ENCODE measurements at places on chromosomes 1 and 21. TPM values are rescaled to one million over a fixed set of nuclear protein-coding genes. Genes with fewer than 3 reads are reported as not detected.

- no peaks in the 10 kb centered on the region for H3K4me1 ChIP-seq
- peaks cover 11% of the 10 kb centered on the region for H3K27me3 ChIP-seq
- DNase-seq: no peak
These were observed 78.4 kb upstream of the DNAJC6 start for GRCh38 chr1:65230731-65231481.

GRCh38 chr1:16241221-16241708 lies 4.3 kb upstream of the CPLANE2 start:
- H3K36me3 ChIP-seq: peaks cover 5% of the 10 kb centered on the region
- H3K4me3 ChIP-seq: no peak overlapping the region
- no peak for DNase-seq
- H3K27ac ChIP-seq: no peak overlapping the region
- peaks cover 12% of the 10 kb centered on the region for H3K4me1 ChIP-seq

Gene ICOSLG
- 40.9 TPM for total RNA-seq

DNA sequence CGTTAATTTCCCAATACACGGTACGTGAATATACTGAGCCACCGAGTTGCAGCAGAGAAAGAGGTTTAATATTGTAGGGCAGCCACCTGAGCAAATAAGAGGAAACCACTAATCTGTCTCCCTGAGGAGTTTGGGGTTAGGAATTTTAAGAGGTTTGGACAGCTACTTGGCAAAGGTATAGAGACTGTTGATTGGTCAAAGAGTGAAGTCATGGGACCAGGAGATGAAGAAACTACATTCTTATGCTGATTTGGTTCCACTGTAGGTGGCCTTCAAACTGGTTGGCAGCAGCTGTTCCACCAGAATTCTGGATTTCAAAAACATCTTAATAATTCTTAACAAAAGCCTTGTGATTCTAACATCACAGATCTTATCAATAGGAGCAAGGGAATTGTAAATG lies 485.4 kb upstream of the PRMT6 start:
- no peaks in the 10 kb centered on the region for H3K36me3 ChIP-seq
- H3K4me3 ChIP-seq: no peak overlapping the region
- no peak overlapping the region for H3K27ac ChIP-seq
- H3K27me3 ChIP-seq: no peaks in the 10 kb centered on the region

GRCh38 chr1:228752675-228753265 lies 17.5 kb downstream of the RHOU start:
- no peak overlapping the region for H3K4me3 ChIP-seq
- H3K27me3 ChIP-seq: peaks cover 49% of the 10 kb centered on the region
- no peaks in the 10 kb centered on the region for H3K36me3 ChIP-seq

Gene ADGRL4
- not detected for total RNA-seq

- no peak for DNase-seq
- H3K36me3 ChIP-seq: no peaks in the 10 kb centered on the region
- peaks cover 6% of the 10 kb centered on the region for H3K27me3 ChIP-seq
- H3K4me3 ChIP-seq: no peak overlapping the region
These were observed 141.6 kb downstream of the MIS18A start for GRCh38 chr21:32137266-32137665.

- H3K36me3 ChIP-seq: no peaks in the 10 kb centered on the region
- H3K27me3 ChIP-seq: no peaks in the 10 kb centered on the region
- H3K4me3 ChIP-seq: no peak overlapping the region
- H3K27ac ChIP-seq: no peak overlapping the region
These were observed 20.9 kb upstream of the ATP5PO start for GRCh38 chr21:33936301-33937038.

- H3K27ac ChIP-seq: no peak overlapping the region
- H3K4me3 ChIP-seq: no peak overlapping the region
- peaks cover 23% of the 10 kb centered on the region for H3K4me1 ChIP-seq
These were observed 24.1 kb downstream of the RNF115 start for GRCh38 chr1:145799806-145800205.

- H3K27ac ChIP-seq: no peak overlapping the region
- H3K4me1 ChIP-seq: no peaks in the 10 kb centered on the region
- H3K36me3 ChIP-seq: peaks cover 16% of the 10 kb centered on the region
- DNase-seq: no peak
- H3K27me3 ChIP-seq: no peaks in the 10 kb centered on the region
These were observed 1.2 kb downstream of the RAB25 start for GRCh38 chr1:156062189-156062588.

GRCh38 chr21:38291874-38292273 lies 35.1 kb downstream of the KCNJ15 start:
- DNase-seq: no peak
- peaks cover 5% of the 10 kb centered on the region for H3K27me3 ChIP-seq
- no peaks in the 10 kb centered on the region for H3K36me3 ChIP-seq
- H3K4me1 ChIP-seq: no peaks in the 10 kb centered on the region
- H3K4me3 ChIP-seq: no peak overlapping the region

GRCh38 chr1:161196521-161197451 lies 2.1 kb downstream of the ADAMTS4 start:
- H3K4me1 ChIP-seq: peaks cover 45% of the 10 kb centered on the region
- no peak overlapping the region for H3K27ac ChIP-seq
- H3K4me3 ChIP-seq: no peak overlapping the region

GRCh38 chr1:156652131-156652991 lies 10.4 kb downstream of the BCAN start:
- peaks cover 78% of the 10 kb centered on the region for H3K27me3 ChIP-seq
- H3K4me3 ChIP-seq: no peak overlapping the region
- DNase-seq: no peak
- H3K36me3 ChIP-seq: no peaks in the 10 kb centered on the region
- peaks cover 16% of the 10 kb centered on the region for H3K4me1 ChIP-seq
- H3K27ac ChIP-seq: no peak overlapping the region

- H3K36me3 ChIP-seq: no peaks in the 10 kb centered on the region
- no peak for DNase-seq
- peaks cover 31% of the 10 kb centered on the region for H3K4me1 ChIP-seq
- H3K27me3 ChIP-seq: no peaks in the 10 kb centered on the region
These were observed 250.8 kb upstream of the FGGY start for GRCh38 chr1:59046134-59046533.

DNA sequence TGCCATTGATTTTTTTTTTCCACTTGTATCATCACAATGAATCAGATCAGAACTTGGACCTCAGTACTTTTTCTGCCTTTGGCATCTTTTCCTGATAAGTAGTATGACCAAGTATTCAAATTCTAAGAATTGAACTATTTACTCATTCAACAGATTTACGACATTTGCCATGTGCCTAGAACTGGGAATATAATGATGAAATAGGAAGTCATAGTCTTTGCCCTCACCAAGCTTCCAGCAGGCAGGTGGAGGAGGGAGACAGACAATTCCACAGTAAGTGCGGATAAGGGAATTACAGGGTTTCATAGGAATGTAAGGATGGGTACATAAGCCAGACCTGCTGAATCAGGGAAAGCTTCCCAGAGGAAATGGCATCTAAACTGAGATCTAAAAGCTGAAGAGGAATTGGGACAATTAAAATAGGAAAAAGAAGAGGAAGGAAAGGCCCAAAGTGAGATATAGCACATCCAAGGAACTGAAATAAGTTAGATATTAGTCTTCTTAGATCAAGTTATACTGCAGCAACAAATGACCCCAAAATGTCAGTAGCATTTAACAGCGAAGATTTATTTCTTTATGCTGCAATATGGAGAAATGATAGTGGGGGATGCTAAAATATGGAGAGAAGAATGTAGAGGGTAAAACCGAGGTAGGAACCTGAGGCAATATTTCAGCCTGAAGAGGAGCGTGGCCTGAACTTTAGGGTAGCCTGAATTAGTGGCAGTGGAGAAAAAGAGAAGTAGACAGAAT lies 5.3 kb upstream of the DDX59 start:
- H3K27me3 ChIP-seq: no peaks in the 10 kb centered on the region
- H3K36me3 ChIP-seq: peaks cover 1% of the 10 kb centered on the region
- H3K4me3 ChIP-seq: no peak overlapping the region
- peaks cover 14% of the 10 kb centered on the region for H3K4me1 ChIP-seq

Gene PEAR1
- not detected for total RNA-seq

Gene TPTE
- not detected for total RNA-seq

DNA sequence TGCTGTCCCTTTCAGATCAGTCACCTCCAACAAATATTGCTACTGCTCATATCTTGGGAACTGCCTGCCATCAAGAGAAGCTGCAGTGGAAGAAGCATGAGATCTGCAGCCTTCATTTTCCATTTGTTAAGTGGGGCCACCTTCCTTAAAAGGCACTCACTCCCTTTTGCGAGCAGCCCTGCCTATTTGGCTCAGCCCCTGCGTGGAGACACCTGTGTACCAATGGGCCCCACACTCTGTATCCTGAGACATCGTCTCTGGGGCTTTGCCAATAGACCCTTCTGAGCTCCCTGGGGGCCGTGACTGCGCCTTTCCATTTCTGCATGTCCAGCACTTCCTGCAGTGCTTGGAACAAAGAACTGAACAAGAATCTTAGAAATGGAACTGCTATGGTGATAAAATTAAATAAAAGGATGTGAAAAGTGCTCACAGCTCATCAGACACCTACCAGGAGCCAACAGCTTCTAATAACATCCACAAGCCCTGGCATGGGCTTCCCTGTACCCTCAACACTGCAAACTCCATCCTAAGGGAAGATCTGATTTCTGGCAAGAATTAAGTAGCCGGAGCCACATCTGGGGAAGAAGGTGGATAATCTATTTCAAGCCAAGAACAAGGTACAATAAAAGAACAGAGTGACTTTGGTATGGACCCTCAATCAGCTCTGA lies 36.7 kb downstream of the PARP1 start:
- H3K27ac ChIP-seq: peak overlapping the region; percentile 91
- peaks cover 48% of the 10 kb centered on the region for H3K4me1 ChIP-seq
- H3K27me3 ChIP-seq: no peaks in the 10 kb centered on the region
- peak overlapping the region; percentile 68 for H3K4me3 ChIP-seq
- DNase-seq: no peak

GRCh38 chr1:176735201-176735600 lies 272.2 kb downstream of the PAPPA2 start:
- H3K36me3 ChIP-seq: no peaks in the 10 kb centered on the region
- no peak overlapping the region for H3K4me3 ChIP-seq
- DNase-seq: no peak
- H3K4me1 ChIP-seq: no peaks in the 10 kb centered on the region

GRCh38 chr1:216750031-216750627 lies 26.9 kb upstream of the ESRRG start:
- H3K27me3 ChIP-seq: no peaks in the 10 kb centered on the region
- H3K36me3 ChIP-seq: no peaks in the 10 kb centered on the region
- no peaks in the 10 kb centered on the region for H3K4me1 ChIP-seq
- DNase-seq: no peak

DNA sequence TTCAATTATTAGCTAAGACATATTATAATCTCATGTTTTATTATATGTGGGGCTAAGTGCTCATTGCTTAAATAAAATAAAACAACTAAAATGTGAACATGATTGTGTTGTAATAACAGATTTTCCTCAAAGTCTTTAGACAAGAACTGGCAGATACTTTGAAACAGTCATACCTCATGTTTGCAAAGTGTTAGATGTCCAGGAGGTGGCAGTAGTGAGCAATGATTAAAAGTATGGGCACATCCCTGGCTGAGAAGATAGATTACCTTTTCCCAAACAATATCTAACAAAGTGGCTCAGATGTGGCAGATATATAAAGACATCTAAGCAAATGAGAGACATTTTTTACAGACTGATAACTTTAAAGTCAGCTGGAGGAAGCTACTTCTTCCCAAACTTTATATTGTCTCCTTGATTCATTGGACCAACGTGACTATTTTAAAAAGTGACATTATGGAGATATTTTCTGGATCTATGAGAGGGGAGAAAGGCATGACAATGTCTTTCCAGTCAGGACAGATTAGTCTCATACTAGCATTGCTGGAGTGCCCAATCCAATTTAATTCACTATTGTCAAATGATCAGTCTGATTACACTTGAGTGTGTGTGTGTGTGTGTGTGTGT lies 269.8 kb downstream of the S1PR1 start:
- DNase-seq: no peak
- H3K36me3 ChIP-seq: no peaks in the 10 kb centered on the region
- H3K27ac ChIP-seq: no peak overlapping the region

DNA sequence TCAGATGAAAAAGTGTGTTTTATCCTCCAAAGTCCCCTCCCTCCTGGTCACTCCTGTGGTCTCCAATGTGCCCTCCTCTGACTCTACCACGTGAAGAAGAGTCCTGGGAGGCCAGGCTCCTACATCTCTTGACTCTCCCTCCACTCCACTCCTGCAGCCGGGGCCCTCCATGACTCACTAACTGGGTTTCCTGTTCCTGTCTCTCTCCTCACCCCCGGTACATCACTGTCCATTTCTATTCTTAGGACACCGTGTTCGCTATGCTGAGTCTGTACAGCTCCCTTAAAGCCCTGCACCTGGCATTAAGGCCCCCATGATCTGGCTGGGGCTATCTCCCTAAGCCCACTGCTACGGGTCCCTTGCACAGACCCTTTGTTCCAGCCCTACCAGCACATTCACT lies 93.4 kb downstream of the BCAR3 start:
- peaks cover 78% of the 10 kb centered on the region for H3K36me3 ChIP-seq
- H3K27me3 ChIP-seq: no peaks in the 10 kb centered on the region
- no peak overlapping the region for H3K4me3 ChIP-seq
- no peak for DNase-seq

GRCh38 chr1:91830242-91831131 lies 55.5 kb downstream of the TGFBR3 start:
- H3K4me3 ChIP-seq: no peak overlapping the region
- H3K27me3 ChIP-seq: no peaks in the 10 kb centered on the region
- H3K27ac ChIP-seq: no peak overlapping the region
- DNase-seq: no peak

GRCh38 chr1:89652373-89652772 lies 19.5 kb downstream of the LRRC8C start:
- peaks cover 3% of the 10 kb centered on the region for H3K36me3 ChIP-seq
- H3K4me1 ChIP-seq: peaks cover 45% of the 10 kb centered on the region
- no peak overlapping the region for H3K4me3 ChIP-seq
- H3K27me3 ChIP-seq: no peaks in the 10 kb centered on the region
- no peak for DNase-seq

Gene DIO1
- total RNA-seq: not detected

DNA sequence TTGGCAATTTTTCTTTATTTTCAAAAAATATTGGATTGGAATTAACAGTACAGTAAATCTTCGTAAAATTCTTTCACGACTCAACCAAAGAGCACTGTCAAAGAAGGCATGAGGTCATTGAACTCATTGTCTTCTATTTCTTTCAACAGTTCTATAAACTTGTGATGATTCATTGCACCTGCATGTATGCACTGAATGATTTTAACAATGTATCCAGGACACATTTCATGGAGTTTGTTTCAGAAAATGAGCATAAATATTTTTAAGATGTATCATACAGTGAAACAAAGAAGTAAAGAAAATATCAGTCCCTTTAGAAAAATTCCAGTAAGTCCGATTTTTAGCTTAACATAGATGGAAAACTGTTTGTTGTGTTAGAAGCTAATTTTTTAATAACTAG lies 33.6 kb upstream of the CD34 start:
- H3K27ac ChIP-seq: no peak overlapping the region
- DNase-seq: no peak
- H3K36me3 ChIP-seq: no peaks in the 10 kb centered on the region
- H3K4me1 ChIP-seq: peaks cover 5% of the 10 kb centered on the region
- no peak overlapping the region for H3K4me3 ChIP-seq

All from activated B cell treated with CpG ODN at 0.5 μM for 24 hours (primary cell).